ENCODE measurements at places on chromosomes 1 and 21.
A peak's percentile ranks its signal among the peaks of the same experiment; 100 is the strongest.

DNA sequence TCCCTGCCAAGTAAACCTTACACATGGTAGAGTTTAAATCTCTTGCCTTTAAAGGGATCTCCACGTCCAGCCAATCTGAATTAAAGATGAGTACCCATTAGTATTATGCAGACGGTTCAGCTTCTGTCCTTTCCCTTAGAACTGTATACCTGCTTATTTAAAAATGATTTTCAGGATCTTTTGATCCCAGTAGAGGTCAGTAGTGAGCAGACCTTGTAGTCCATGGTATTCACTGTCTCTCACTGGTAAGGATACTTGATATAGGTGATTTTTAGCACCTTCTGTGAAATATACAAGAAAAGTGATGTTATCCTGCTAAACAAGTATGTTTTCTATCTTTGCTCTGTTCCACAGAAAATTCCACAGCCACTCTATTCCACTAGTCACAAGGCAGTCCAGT, 1211.6 kb upstream of the ADGRL4 start:
- DNase-seq: peak; percentile 5

DNA sequence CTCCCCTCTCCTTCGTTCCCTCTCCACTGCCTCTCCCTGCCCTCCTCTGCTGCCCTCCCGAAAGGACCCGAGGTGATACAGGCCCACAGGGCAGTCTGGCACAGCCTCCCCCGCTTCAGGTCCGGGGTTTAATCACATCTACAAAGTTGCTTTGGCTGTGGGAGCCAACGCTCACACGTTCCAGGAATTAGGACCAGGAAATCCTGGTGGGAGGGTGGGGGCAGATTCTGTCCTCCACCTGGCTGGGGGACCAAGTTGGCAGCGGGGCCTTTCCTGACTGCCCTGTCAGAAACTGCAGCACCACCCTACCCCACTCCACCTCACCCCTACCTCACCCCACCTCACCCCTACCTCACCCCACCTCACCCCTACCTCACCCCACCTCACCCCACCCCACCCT, 95.1 kb downstream of the WDR4 start:
- no peak for DNase-seq

GRCh38 chr1:162062542-162063015, 6.9 kb upstream of the NOS1AP start:
- peak; percentile 88 for DNase-seq

- DNase-seq: no peak
Measured at GRCh38 chr1:247769603-247770002, 9.2 kb upstream of the OR1C1 start.

DNA sequence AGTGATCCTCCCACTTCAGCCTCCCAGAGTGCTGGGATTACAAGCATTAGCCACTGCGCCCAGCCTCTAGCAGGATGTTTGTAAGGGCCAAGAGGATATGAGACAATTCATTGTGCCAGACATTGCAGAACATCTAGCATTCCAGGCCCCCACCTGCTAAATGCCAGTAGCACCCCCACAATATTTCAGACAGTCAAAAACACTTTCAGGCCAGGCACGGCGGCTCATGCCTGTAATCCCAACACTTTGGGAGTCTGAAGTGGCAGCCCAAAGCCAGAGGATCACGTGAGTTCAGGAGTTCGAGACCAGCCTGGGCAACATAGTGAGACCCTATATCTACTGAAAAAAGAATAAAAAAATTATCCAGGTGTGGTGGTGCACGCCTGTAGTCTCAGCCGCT, 12.9 kb downstream of the PPIE start:
- no peak for DNase-seq

GRCh38 chr21:23578027-23578426, 2029.3 kb downstream of the MRPL39 start:
- no peak for DNase-seq

- DNase-seq: no peak
Measured at GRCh38 chr1:237492359-237492758, 398.4 kb downstream of the ZP4 start.

- DNase-seq: no peak
Measured at GRCh38 chr1:46072975-46073374, 59.5 kb downstream of the PIK3R3 start.

- DNase-seq: no peak
Measured at GRCh38 chr1:20282533-20282932, 8.1 kb upstream of the VWA5B1 start.

DNA sequence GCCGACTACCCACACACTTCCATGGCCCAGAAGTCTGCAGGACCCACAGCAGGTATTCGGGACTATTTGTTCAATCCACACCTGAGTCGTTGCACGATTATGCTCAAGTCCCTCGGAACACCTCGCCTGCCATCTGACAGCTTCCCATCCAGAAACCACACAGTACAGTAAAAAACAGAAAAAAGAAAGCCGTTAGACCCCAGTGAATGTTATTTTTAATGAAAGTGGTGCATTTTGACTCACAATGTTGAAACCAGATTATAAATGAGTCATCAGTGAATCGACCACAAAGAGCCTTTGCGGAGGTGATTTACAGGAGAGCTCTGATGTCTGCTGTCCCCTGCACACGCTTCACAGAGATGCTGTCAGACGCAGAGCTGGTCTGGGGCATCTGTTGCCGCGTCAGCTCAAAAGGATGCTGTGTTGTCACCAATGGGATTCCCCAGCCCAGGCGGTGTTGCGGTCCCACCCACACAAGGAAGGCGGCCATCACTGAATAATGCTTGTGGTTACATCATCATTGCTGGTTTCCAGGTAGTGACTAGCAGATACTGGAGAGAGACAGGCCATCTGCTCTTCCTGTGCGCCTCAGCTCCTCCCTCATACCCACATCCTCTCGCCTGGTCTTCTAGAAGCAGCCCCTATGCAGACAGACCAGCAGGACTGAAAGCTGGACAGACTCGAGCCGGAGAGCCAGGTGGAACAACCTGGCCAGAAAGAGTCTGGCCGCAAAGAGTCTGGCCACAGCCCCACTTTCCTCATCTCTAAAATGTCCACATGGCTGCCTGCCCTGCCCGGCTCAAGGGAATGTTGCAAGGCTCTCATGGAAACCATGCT, 116.8 kb downstream of the TOMM20 start:
- DNase-seq: peak; percentile 96

GRCh38 chr1:26856604-26857469, 6.1 kb upstream of the SFN start:
- no peak for DNase-seq

GRCh38 chr1:172824209-172824608, 165.3 kb downstream of the FASLG start:
- no peak for DNase-seq

All from retinal pigment epithelial cell (primary cell).